ENCODE measurements at places on chromosomes 11 and 22.

DNA sequence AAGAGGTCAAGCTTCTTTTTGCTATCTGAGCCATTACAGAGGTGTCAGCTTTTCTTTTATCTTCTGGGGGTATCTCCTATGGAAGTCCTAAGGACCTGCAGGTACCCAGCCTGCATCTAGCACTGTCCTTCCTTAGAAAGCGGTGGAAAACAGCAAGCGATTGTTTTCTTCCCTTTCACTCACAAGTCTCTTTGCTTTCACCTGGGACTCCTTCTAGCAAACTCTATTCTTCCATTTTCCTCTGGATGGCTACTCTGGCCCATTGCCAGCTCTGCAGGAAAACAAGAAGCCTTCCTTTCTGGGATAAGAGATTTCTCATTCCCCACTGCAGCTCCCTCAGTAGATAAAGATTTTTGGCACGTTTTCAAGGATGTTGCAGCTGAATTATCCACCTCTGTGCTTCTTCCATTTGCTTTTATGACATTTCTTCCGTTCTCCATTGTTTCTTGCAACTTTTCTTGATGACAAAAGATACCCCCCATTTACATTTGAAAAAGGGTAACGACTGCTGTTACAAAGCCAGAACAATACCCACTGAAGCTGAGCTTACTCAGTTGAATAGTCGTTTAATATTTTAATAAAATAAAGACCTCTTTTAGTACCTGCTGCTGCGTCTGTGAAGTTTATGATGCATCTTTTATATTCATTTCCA lies 40.2 kb upstream of the BDNF start:
- no peak for DNase-seq

GRCh38 chr11:58497951-58498350 lies 10.0 kb downstream of the OR5B21 start:
- no peak for DNase-seq

- no peak for DNase-seq
Measured at GRCh38 chr11:43123443-43123842, 188.4 kb upstream of the API5 start.

GRCh38 chr22:33620085-33620484 lies 300.2 kb downstream of the LARGE1 start:
- no peak for DNase-seq

GRCh38 chr11:69065147-69065710 lies 16.5 kb downstream of the TPCN2 start:
- DNase-seq, result no peak

GRCh38 chr22:30877662-30878515 lies 90.7 kb downstream of the MORC2 start:
- no peak for DNase-seq

DNA sequence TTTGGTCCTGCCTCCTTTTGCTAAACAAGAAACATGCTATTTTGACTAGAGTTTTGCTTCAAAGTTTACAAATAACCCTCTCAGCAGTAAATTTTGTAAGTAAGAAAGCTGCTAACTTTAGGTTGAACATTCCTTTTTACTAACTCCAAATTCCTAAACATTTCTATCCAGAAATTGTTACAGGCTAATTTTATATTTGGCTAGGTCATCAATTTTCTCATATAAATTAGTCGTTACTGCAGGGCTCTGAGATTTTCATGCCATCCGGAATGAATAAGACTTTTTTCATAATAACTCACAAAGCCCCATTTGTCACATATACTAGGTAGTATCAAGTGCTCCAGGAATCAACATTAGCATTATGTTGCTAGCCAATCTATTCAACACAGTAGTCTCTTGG lies 143.1 kb downstream of the METTL15 start:
- no peak for DNase-seq

GRCh38 chr22:43909708-43910107 lies 13.9 kb upstream of the PNPLA3 start:
- DNase-seq, result no peak
